Stimulated activated CD4-positive, alpha-beta T cell treated with anti-CD3 and anti-CD28 coated beads, TNF-alpha, amount 100 ng/mL, for 24 hours (primary cell): ENCODE measurements at places on chromosomes 7 and 10.

DNA sequence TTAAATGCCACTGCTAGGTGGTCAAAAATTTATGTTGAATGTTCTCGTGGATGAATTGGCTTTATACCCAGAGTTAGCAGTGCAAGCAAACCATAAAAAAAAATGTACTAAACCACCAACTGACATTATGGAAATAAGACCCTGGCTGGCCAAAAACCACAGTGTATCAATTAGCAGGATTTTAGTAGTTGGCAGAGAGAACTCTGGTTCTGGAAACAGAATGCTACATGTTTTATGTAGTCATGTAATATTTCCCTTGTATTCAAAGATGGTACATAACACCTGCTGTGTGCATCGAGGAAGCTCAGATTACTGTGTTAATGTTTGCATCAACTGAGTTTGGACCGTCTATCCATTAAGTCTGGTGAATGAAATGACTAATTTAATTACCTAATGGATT is 618.5 kb downstream of the CCSER2 start:
- no peak for DNase-seq

- no peak for DNase-seq
Observed at GRCh38 chr7:158842486-158842885, 13.2 kb upstream of the ESYT2 start.

- DNase-seq = no peak
Observed at GRCh38 chr10:117878626-117879025, 168.1 kb downstream of the RAB11FIP2 start.

- DNase-seq = no peak
Observed at GRCh38 chr7:150408393-150409299, 29.5 kb downstream of the ZNF775 start.

DNA sequence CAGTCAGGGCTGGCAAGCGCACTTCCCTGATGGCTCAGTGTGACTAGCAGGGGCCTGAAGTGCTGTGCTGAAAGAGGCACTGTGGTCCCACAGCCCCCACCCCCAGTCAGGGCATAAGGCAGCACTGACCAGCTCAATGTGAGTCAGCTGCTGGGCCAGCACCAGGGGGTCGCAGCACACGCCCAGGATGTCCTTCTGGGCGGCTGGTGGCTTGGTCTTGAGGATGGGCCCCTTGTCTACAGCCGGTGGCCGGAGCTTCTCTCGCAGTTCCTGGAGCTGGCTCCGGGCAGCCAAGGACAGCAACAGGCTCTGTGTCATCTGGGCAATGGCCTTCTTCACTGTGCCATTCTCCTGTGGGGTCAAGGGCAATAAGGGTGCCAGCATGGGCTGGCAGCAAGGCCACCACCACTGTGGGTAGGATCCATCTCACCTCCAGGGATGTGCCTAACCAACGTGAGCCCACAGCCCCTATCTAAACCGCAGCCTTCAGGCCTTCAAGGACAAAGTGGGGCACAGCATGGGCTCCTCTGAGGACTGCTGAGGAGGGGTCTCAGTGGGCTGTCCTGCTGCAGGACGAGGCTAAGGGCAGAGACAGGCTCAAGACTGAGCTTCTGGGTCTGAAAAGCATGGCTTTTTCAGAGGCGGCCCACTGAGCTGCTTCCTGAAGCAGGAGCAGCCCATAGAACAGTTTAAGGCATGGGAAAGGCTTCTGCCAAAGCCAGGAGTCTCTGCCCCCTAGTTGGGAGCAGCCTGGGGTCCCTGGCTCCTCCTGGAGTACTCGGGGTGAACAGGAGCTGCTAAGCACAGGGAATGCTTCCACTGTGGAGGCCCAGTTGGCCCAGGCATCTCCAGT is 62.5 kb downstream of the CSGALNACT2 start:
- no peak for DNase-seq

DNA sequence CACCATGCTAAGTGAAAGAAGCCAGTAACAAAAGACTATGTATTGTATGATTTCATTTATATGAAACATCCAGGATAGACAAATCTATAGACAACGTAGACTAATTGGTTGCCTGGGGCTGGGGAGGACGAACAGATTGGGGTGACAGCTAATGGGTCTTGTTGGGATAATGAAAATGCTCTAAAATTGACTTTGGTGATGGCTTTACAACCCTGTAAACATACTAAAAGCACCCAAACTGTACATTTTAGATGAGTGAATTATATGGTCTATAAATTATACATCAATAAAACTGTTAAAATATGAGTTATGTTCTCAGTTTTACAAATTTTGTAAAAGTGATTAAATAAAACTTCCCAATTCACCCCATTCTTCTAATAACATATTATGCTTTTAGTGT is 261.5 kb downstream of the ELMO1 start:
- DNase-seq = no peak

DNA sequence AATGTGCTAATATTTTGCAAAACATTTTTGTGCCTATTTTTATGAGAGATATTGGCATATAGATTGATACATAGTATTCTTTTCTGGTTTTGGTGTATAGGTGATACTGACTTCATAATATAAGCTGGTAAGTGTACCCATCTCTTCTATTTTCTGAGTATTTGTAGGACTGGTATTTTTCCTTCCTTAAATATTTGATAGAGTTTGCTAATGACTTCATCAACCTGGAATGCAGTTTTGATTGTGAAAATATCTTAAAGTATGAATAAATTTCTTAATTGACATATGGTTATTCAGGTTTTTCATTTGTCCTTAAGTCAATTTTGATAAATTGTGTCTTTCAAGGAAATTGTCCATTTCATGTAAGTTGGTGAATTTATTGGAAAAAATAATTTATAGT is 6.1 kb upstream of the SCRN1 start:
- no peak for DNase-seq

GRCh38 chr7:42053834-42054233 is 183.2 kb downstream of the GLI3 start:
- DNase-seq = no peak

DNA sequence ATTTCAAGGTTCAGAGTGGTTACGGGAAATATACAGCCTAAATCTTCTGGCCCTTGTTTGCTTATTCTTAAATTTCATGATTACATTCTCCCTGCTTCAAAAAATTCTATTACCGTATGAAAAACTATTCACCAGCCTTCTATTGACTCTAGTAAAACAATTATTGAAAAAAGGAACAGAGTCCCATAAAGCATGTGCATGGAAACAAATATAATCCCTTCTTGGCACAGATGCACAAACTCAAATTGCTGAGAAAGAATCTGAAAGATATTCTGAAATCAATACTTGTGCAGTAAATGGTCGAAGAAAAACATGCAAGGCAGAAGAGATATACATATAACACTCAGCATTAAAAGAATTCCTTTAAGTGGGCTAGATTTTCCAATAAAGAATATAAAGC is 83.6 kb downstream of the LRRN3 start:
- DNase-seq = no peak

DNA sequence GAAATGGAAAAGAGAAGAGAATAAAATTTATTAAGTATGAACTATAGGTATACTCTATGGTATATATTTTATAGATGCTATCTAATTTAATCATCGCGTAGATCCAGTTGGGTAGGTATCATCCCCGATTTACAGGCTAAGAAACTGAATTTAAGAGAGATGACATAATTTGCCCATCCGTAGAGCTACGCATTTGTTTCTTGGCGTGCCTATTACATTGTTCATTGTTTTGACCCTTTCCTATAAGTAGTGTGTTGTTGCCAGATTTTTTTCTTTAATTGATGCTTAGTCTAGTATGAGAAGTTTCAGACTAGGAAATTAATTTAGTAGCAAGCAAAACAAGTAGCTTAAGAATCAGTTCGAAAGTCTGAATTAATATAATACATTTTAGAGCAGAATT is 205.7 kb upstream of the NPSR1 start:
- DNase-seq = no peak

GRCh38 chr7:46786221-46786954 is 795.5 kb downstream of the TNS3 start:
- no peak for DNase-seq

GRCh38 chr10:25938405-25938804 is 4.4 kb downstream of the MYO3A start:
- DNase-seq = no peak

DNA sequence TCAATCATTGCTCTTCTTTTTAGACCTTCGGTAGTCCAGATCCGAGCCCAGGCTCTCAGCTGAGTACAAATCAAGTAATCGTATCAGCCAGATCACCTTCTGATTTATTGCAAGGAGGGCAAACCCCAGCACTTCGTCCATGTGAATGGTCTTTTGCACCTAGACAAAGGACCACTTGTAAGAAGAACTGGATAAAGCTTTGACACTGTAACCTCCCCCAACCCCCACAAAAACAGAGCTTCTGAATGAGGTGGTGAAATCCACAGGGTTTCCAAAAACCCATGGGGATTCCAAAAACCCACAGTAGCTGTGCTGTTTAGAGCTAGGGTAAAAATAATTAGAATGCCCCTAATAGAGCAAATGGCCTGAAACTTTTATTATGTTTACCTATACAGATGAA is 148.8 kb upstream of the ODAD2 start:
- no peak for DNase-seq

DNA sequence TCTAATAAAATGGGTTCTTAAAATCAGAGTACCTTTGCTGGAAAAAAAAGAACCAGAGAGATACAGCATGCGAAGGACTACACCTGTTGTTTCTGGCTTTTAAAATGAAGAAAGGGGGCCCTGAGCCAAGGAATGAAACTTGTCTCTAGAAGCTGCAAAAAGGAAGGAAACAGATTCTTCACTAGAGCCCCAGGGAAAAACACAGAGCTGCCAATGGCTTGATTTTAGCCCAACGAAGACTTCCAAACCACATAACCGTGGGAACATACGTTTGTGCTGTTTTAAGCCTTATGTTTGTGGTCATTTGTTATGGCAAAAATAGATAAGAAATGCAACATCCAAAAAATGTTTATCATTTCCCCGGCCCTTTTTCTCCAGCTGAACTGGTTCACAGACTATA is 780.0 kb downstream of the SORCS1 start:
- no peak for DNase-seq

DNA sequence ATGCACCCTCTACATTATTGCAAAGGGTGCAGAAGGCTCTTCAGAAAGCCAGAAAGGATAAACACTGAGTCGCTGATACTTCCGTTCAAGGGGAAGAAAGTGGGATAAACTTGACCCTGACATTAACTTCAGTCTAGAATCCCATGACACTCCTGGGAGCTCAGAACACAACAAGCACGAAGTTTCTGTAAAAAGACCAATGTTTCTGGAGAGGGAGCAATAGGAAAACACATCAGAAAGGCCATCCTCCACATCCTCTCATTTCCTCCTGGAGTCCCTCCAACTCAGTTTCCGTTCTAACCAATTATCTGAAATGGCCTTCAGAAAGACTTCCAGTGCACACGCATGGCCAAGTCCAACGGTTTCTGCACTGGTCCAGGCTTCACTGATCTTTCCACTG is 113.5 kb downstream of the SORBS1 start:
- no peak for DNase-seq

GRCh38 chr7:117848941-117849340 is 24.3 kb downstream of the CTTNBP2 start:
- DNase-seq = no peak

DNA sequence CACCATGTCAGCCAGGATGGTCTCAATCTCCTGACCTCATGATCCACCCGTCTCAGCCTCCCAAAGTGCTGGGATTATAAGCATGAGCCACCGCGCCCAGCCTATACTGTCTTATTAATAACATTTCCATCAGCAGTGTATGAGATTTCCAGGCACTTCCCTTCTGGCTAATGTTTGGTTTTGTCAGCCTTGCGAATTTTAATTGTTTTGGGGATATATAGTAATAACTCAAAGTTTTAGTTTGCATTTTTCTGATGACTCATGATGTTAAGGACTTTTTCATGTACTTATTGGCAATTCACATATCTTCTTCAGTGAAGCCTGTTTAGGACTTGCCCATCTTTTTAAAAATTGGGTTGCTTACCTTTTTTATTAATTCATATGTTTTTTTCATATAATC is 76.0 kb downstream of the TMEM270 start:
- no peak for DNase-seq

GRCh38 chr10:8586504-8586903 is 532.0 kb downstream of the GATA3 start:
- DNase-seq = no peak

- DNase-seq = no peak
Observed at GRCh38 chr7:151686016-151686766, 166.5 kb upstream of the RHEB start.

DNA sequence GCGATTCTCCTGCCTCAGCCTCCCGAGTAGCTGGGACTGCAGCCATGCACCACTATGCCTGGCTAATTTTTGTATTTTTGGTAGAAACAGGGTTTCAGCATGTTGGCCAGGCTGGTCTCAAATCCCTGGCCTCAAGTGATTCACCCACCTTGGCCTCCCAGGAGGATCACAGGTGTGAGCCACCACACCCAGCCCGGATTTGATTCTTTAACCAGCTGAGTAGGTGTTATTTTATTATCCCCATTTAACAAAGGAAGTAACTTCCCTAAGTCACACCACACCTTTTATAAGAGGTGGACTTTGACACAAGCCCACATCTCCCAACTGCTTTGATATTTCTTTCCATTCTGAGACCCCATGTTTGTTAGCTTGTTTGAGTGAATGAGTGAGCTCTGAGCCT is 25.0 kb downstream of the SLC25A28 start:
- DNase-seq = no peak

DNA sequence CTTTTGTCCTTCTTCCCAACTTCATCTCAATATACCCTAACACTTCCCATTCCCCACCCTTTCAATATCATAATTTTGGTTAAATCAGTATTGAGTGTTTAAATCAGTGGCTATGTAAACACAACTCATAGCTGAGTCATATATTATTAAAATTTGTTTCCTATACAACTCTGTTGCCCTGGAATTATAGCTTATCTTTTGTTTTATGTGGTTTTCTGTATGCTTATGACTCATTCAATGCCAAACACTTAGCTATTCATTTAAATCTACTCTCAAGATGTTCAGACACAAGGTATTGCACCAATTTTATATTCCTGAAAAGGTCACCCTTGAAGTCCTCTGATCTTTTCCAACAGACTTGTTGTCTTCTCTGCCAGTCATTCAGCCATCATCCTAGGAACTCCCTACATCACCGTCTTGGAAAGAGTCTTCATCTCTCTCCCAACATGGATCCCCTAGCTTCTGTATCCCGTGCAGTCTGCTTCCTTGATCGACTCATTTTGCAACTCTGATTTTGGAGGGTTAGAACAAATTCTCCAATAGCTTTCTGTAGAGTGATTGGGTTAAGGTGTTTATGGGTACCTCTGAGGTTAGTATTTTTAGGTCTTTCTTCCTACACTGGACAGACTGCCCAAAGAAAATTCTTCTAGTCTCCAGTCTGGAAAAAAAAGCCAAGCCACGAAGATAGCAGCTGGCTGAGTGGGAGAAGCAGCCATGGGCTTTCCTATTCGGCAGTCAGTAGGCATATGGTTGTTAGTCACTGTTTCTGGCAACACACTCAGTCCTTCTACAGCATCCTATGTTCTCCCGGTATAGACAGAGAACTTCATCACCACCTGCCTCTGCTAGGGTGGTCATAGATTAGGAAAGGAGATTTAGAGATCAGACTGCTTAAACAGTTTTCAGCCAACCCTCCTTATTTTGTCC is 102.1 kb downstream of the CRPPA start:
- no peak for DNase-seq

DNA sequence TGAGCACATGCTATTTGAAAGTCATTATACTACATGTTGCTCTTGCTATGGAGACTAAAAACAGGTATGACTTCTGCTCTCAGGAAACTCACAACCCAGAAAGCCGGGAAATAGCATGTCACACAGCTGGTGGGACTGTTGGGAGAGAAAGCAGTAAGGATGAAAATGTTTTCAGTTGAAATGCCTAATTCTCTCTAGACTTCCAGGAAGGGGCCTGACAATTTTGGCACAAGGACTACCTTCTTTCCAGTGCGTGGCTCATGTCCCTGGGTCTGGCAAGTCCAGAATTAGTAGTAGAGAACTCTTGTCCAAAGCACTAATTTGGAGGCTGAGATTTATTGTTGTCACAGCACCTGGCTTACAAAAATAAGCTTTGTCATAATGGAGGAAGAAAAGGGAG is 567.6 kb downstream of the LRMDA start:
- DNase-seq = no peak
